CD4-positive, alpha-beta T cell (primary cell): ENCODE measurements at places on chromosomes 12 and 14. TPM values are rescaled to one million over a fixed set of nuclear protein-coding genes. Genes with fewer than 3 reads are reported as not detected.

GLI1 gene
- 0.85 TPM for total RNA-seq

CACNA2D4 gene
- 11.3 TPM for total RNA-seq

COCH gene
- not detected for total RNA-seq

TTC7B gene
- total RNA-seq: 1.2 TPM

TDRD9 gene
- total RNA-seq: 0.17 TPM

IFNG gene
- total RNA-seq: 2.9 TPM

MANSC1 gene
- 0.33 TPM for total RNA-seq

DLK1 gene
- total RNA-seq: not detected

RERGL gene
- not detected for total RNA-seq

TCP11L2 gene
- 144 TPM for total RNA-seq

DNA sequence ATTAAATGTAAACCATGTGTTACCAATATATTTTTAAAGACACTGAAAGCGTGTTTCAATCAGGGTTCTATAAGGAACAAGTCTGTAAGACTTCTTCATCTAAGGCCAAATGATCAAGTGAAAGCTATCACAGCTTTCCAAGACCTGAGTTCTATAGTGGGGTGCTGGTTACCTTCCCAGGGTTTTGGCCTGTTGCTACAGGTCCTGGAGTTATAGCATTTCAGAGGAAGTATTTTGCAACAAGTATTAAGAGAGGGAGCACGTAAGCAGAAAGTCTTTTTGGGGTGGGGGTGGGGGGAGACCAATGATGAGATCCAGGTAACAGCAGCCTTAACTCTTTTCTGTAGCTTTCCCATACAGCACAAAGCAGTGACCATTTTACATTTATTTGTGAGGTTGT is 43.8 kb downstream of the FOXN3 start:
- H3K27me3 ChIP-seq: no peaks in the 10 kb centered on the region
- DNase-seq: no peak

GRCh38 chr12:1510056-1510812 is 84.1 kb downstream of the FBXL14 start:
- H3K4me1 ChIP-seq: no peaks in the 10 kb centered on the region
- peaks cover 5% of the 10 kb centered on the region for H3K27me3 ChIP-seq
- H3K27ac ChIP-seq: no peak overlapping the region
- no peak for DNase-seq

DNA sequence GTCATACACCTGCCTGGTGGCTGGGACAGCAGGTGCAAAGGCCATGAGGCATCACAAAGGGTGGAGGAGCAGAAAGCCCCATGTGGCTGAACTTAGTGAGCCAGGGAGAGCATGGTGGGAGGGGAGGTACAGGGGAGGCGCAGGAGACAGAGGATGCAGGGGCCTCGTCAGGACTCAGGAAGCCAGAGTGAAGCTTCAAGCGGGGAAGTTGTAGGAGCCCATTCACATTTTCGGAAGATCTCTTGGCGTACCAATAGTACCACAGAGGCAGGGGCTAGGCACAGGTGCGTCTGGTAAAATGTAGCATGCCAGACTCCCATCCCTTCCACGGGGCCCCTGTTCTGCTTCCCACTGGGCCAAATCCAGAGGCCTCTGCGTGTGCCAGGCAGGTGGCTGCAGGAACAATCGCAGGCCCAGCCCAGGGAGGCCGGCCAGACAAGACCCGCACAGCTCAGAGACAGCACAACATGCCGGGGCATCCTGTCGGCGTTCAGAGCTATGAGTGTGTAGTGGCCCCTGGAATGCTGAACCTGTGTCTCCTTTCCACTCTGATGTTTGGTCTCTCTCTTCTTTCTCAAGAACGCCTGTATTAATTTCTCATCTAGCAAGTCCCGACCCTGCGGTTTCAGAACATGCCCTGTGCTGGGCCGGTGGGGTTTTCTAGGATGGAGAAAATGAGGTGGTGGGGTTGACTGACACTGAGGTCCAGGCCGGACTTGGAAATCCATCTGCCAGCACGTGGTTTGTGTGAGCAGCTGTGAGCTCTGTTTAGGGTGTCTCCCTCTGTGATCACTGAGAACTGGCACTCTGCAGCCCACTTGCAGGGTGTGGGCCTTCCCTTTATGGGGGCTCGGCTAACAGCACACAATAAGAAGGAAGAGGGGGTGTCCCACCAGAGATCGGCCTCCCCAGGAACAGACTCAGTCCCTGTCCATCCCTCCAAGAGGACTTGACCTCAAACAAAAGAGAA is 5.5 kb upstream of the TMEM132D start:
- no peaks in the 10 kb centered on the region for H3K36me3 ChIP-seq
- no peak for DNase-seq
- H3K4me1 ChIP-seq: no peaks in the 10 kb centered on the region
- H3K27me3 ChIP-seq: peaks cover 6% of the 10 kb centered on the region
- H3K27ac ChIP-seq: no peak overlapping the region
- H3K4me3 ChIP-seq: no peak overlapping the region

DNA sequence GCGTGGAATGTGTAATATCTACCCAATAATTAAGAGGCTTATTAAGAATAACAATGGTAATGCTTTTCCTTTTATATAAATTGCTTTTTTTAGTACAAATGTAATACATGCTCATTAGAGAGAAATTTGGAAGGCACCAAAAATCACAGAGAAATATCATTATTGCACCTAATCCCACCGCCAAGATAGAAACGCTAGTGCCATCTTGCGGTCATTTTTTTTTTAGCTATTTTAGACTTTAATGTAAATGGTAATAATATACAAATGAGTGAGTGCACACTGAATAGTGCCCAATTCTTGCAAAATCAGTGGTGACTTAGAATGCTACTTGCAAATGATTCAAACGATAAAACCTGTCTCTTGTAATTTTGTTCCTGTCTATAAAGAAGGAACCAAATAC is 576.8 kb upstream of the TMEM132C start:
- H3K36me3 ChIP-seq: no peaks in the 10 kb centered on the region
- no peaks in the 10 kb centered on the region for H3K27me3 ChIP-seq
- no peak overlapping the region for H3K27ac ChIP-seq
- DNase-seq: no peak
- no peak overlapping the region for H3K4me3 ChIP-seq

DNA sequence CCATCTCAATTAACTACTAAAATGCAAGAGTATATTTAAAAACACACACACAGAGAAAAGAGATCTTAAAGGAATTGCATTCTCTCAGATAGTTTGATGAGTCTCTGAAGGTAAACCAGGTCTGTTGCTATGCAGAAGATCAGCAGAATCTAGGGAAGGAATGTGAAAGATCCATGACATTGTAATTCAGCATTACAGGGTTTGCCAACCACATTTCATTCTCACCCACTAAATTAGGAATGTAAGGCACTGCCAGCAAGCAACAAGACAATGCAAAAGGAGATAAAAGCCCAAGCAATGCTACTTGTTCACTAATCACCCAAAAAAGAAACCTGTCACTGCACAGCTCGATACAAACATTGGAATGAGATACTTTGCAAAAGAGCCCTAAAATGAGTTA is 106.3 kb downstream of the LRIG3 start:
- H3K27ac ChIP-seq: no peak overlapping the region
- no peaks in the 10 kb centered on the region for H3K36me3 ChIP-seq
- no peak for DNase-seq

DNA sequence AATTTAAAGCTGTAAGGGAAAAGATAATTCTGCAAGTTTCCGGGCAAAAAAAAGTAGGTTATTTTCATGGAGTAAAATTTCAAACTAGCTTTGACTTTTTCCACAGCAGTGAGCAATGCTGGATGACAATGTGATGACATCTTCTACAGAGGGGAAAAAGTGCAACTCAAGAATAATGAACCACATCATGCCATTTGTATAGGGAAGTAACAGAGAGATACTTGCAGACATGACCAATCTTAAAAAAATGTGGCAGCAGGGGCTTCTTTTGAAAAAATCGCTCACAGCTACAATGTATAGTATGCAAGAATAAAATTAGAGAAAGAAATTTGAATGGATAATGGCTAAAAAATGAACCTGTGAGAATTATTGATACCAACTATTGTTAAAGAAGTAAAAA is 115.5 kb downstream of the DHRS2 start:
- no peaks in the 10 kb centered on the region for H3K4me1 ChIP-seq
- H3K36me3 ChIP-seq: no peaks in the 10 kb centered on the region
- no peak overlapping the region for H3K4me3 ChIP-seq
- no peak overlapping the region for H3K27ac ChIP-seq
- H3K27me3 ChIP-seq: no peaks in the 10 kb centered on the region
- DNase-seq: no peak

DNA sequence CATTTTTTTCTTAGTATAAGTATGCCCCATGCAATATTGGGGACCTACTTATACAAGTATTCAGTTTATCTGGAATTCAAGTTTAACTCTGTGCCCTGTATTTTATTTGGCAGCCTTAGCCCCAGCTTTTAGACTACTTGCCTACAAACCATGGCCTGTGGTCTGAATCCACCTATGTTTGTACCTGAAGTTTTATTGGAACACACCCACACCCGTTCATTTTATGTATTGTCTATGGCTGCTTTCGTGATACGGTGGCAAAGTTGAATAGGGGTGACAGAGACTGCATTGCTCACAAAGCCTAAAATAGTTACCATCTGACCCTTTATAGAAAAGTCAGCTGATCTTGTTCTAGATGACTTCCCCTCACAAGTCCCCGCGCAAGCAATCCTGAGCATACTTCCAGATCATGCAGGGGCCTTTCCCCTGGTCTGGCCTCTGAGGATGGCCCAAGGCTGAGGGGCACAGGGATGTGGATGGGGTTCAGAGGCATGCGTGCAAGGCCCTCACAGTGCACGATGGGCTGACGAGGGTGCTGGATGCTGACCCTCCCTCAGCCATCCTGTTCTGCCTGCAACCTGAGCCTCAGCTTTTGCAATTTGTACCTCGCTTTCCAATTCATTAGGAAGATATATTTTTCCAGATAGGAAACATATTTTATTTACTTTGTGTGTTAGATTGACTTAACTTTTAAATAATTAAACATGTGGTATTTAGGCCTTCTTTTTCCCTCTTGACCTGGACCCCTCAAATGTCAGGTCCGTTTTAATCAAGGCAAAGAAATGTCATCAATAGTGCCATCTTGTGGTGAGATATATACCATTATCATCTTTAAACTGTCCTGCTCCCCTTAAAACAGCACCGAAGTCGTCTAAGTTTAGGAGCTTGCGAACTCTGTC is 527.3 kb upstream of the CCDC196 start:
- H3K36me3 ChIP-seq: no peaks in the 10 kb centered on the region
- H3K27me3 ChIP-seq: no peaks in the 10 kb centered on the region
- no peak overlapping the region for H3K4me3 ChIP-seq
- no peak overlapping the region for H3K27ac ChIP-seq
- peak; percentile 66 for DNase-seq
- peaks cover 27% of the 10 kb centered on the region for H3K4me1 ChIP-seq

- DNase-seq: no peak
- no peaks in the 10 kb centered on the region for H3K4me1 ChIP-seq
- no peak overlapping the region for H3K4me3 ChIP-seq
- H3K27me3 ChIP-seq: no peaks in the 10 kb centered on the region
Observed at GRCh38 chr14:50545618-50546017, 13.2 kb upstream of the MAP4K5 start.

GRCh38 chr12:112992541-112993398 is 14.5 kb downstream of the OAS2 start:
- H3K27ac ChIP-seq: no peak overlapping the region
- H3K4me1 ChIP-seq: peaks cover 6% of the 10 kb centered on the region
- peaks cover 79% of the 10 kb centered on the region for H3K36me3 ChIP-seq
- DNase-seq: peak; percentile 70
- no peaks in the 10 kb centered on the region for H3K27me3 ChIP-seq
- no peak overlapping the region for H3K4me3 ChIP-seq

GRCh38 chr12:94760786-94761185 is 110.4 kb upstream of the TMCC3 start:
- H3K4me3 ChIP-seq: no peak overlapping the region
- H3K27me3 ChIP-seq: no peaks in the 10 kb centered on the region
- H3K4me1 ChIP-seq: no peaks in the 10 kb centered on the region
- no peak overlapping the region for H3K27ac ChIP-seq
- no peaks in the 10 kb centered on the region for H3K36me3 ChIP-seq

GRCh38 chr12:113102811-113103210 is 32.8 kb downstream of the RASAL1 start:
- no peak overlapping the region for H3K27ac ChIP-seq
- H3K4me3 ChIP-seq: no peak overlapping the region
- peaks cover 26% of the 10 kb centered on the region for H3K4me1 ChIP-seq

DNA sequence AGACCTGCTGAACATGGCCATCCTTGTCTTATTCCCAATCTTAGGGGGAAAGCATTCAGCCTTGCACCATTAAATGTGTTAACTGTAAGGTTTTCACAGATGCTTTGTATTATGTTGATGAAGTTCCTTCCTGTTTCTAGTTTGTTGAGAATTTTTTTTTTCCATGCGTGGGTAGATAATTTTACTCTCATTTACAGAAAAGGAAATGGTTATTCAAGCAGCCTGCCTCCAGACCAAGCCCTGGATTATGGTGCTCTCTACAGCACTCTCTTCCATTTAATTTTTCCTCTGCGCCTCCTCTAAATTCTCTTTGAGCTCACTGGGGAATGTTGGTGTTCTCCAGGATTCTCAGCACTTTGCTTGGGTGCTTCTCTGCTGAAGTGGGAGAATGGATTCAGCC is 179.3 kb upstream of the PZP start:
- H3K27ac ChIP-seq: no peak overlapping the region
- no peak overlapping the region for H3K4me3 ChIP-seq
- no peaks in the 10 kb centered on the region for H3K27me3 ChIP-seq
- no peaks in the 10 kb centered on the region for H3K36me3 ChIP-seq
- peaks cover 6% of the 10 kb centered on the region for H3K4me1 ChIP-seq

DNA sequence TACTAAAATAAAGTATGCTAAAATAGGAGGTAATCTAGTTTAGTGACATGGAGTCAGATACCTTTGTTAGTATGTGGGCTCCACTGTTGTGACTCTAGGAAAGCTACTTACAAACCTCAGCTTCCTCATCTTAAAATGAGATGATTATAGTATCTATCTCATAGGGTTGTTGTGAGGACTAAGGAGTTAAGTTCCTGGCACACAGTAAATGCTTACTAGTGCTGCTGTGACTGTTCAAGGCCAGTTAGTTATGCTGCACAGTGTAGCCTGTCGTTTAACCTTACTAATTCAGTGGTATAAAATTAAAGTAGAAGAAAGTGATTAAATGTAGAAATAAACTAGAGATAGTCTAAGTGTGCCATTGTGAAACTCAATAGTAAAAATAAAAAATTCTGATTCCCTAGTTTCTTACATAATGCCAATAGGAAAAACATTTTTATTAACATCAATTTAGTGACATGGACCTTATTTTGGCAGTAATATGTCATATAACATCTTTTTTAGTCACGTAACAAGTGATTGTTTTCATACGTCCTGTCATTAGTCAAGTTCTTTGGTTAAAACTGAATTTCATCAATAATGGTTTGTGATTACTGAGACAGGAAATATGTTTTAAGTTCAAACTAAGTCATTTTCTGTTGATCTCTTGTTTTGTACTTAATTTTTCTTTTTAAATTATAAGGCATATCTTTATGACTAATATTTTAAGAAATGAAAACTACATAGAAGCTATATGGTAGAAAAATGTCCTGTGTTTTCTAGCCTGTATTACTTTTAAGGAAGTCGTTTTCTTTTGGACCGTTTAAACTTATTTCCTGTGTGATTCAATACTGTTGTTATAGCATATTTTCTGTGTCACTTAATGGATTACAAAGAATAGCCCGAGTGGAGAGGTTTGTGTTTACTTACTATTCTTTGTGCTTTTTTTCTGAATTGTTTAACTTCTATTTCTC is 74.0 kb downstream of the PCNX1 start:
- peaks cover 25% of the 10 kb centered on the region for H3K36me3 ChIP-seq
- peaks cover 9% of the 10 kb centered on the region for H3K4me1 ChIP-seq
- peak overlapping the region; percentile 65 for H3K27ac ChIP-seq
- H3K27me3 ChIP-seq: no peaks in the 10 kb centered on the region
